ENCODE measurements at places on chromosomes 1 and 21.

DNA sequence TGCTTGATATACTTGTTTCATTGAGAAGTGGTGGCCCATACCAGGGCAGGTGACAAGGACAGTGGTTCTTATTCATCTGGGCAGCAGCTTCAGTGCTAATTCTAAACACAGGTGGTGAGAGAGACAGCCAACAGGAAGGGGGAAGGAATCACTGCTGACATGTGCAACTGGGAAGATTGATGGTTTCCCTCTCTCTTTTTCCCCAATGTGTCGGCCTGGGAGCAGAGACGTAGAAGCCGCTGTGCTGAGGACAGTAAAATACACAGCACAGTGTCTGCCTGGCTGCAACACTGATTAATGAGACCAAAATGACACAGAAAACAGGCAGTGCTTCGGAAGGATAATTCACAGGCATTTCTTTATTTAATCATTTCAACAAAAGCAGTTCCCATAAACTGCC, 48.8 kb downstream of the WARS2 start:
- DNase-seq = no peak

GRCh38 chr1:109937738-109938137, 27.1 kb downstream of the CSF1 start:
- DNase-seq = no peak

GRCh38 chr1:41447995-41448770, 36.3 kb downstream of the EDN2 start:
- no peak for DNase-seq

DNA sequence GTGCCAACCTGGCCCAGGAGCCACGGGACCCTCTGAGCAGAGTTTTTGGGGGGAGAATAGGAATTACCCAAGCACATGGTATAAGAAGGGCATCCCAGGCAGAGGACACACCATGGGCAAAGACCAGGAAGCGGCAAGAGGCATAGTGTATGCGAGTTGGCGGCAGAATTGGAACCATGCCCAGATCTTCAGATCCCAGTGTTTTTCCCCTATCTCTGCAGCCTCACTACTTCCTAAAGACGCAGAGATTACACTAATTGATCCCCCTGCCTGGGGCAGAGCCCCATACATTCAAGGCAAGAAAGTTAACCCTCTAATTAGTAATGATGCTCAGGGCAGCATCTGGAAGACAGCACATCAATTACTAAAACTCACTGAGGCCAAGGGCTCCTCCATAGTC, 48.2 kb downstream of the SYT2 start:
- DNase-seq = no peak

DNA sequence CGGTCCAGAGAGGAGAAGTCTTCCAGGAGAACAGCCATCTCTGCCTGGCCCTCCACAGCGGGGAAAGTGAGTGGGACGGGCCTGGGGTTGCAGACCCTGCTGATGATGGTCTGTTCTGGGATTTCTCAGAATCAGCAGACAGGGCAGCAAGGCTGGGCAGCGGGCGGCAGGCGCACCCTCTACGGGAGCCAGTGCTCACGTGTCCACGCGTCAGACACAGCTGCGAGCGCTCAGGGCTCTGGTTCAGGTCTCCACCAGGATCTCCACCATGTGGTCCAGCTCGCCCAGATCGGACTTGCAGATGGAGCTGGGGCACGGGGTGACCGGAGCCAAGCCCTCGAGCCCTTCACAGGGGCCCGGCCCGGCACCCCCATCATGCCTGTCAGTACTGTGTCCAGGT, 5.5 kb downstream of the CLCA4 start:
- DNase-seq = no peak

DNA sequence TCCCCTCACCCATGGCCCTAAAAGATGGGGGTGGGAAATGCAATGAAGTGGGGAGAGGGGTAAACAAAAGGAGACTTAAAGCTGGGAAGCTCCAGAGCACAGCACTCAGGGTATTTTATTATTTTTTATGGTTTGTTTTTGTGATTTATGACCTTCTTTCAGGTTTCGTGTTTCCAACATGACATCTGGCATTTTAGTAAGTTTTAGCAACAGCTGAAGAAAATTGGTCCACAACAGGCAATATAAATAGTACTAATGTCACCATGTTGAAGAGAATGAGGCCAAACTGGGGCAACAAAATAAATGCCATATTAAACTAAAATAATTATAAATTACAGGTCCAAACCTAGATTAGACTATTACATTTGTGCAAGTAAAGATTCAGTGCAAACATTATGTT, 56.3 kb downstream of the TBX15 start:
- no peak for DNase-seq

GRCh38 chr1:14676400-14676799, 77.9 kb downstream of the KAZN start:
- DNase-seq = no peak

All from stimulated activated CD4-positive, alpha-beta T cell treated with anti-CD3 and anti-CD28 coated beads, Interleukin-12 subunit alpha, Interleukin-12 subunit beta, amount 100 ng/mL, for 24 hours (primary cell).